Endothelial cell of umbilical vein (primary cell): ENCODE measurements at places on chromosomes 2 and 18. TPM values are rescaled to one million over a fixed set of nuclear protein-coding genes. Genes with fewer than 3 reads are reported as not detected.

Gene REG3A
- total RNA-seq = not detected in 2 replicates

Gene PROC
- not detected in 2 replicates for total RNA-seq

Gene COL5A2
- 123 and 138 TPM in 2 replicates for total RNA-seq

Gene SKOR2
- total RNA-seq = not detected in 2 replicates

Gene PDE1A
- total RNA-seq = 0.49 and 0.83 TPM in 2 replicates

Gene ARHGAP28
- total RNA-seq = 21.0 and 23.4 TPM in 2 replicates

Gene PER2
- 3.3 and 3.8 TPM in 2 replicates for total RNA-seq

Gene TBR1
- total RNA-seq = 0.09 and 0.11 TPM in 2 replicates

Gene ADD2
- not detected in 2 replicates for total RNA-seq

Gene ALPP
- not detected in 2 replicates for total RNA-seq

Gene SLC16A14
- 0.22 and 0.23 TPM in 2 replicates for total RNA-seq

Gene GPR155
- total RNA-seq = 1.5 and 1.7 TPM in 2 replicates

Gene GNLY
- not detected in 2 replicates for total RNA-seq

Gene ADGRF3
- total RNA-seq = 0.18 and 0.73 TPM in 2 replicates

Gene TUBA3D
- total RNA-seq = not detected in 2 replicates

Gene C2orf74
- 3.8 and 4.1 TPM in 2 replicates for total RNA-seq

Gene RAB10
- total RNA-seq = 104 and 105 TPM in 2 replicates

Gene GMCL1
- 13.0 and 14.6 TPM in 2 replicates for total RNA-seq

Gene IL36RN
- not detected in 2 replicates for total RNA-seq

Gene IL1A
- total RNA-seq = 0.99 and 1.4 TPM in 2 replicates

Gene CCDC148
- total RNA-seq = 0.69 TPM in 1 of 2 replicates, not detected in the other

Gene ANKAR
- 4.3 and 4.5 TPM in 2 replicates for total RNA-seq

Gene TUBA4B
- not detected in 2 replicates for total RNA-seq
